NCI-H460 (cell line): ENCODE measurements at places on chromosomes 4 and X. TPM values are rescaled to one million over a fixed set of nuclear protein-coding genes. Genes with fewer than 3 reads are reported as not detected.

Gene RGN
- total RNA-seq = not detected in 2 replicates

Gene STAP1
- total RNA-seq = not detected in 2 replicates

Gene HTRA3
- not detected in 2 replicates for total RNA-seq

Gene SLC9B2
- 25.6 and 29.8 TPM in 2 replicates for total RNA-seq

Gene LAGE3
- total RNA-seq = 35.4 and 45.5 TPM in 2 replicates

Gene GAB3
- total RNA-seq = 0.20 and 0.89 TPM in 2 replicates

Gene BRS3
- total RNA-seq = not detected in 2 replicates

Gene REPS2
- total RNA-seq = 0.12 and 0.15 TPM in 2 replicates

Gene GABRQ
- total RNA-seq = 0.02 and 0.06 TPM in 2 replicates

Gene CXorf49
- not detected in 2 replicates for total RNA-seq

Gene SPARCL1
- not detected in 2 replicates for total RNA-seq

Gene FDCSP
- not detected in 2 replicates for total RNA-seq

Gene GABRG1
- total RNA-seq = 0.84 and 0.92 TPM in 2 replicates

Gene CLIC2
- 6.4 and 8.1 TPM in 2 replicates for total RNA-seq

Gene MCTS1
- 72.5 and 72.9 TPM in 2 replicates for total RNA-seq

Gene TMSB15B
- total RNA-seq = 4.8 and 7.4 TPM in 2 replicates

Gene ETDB
- not detected in 2 replicates for total RNA-seq

Gene ZNF630
- 1.6 and 2.4 TPM in 2 replicates for total RNA-seq

Gene ATP1B4
- not detected in 2 replicates for total RNA-seq

Gene CCDC120
- total RNA-seq = 0.22 and 0.52 TPM in 2 replicates

Gene FMR1
- 27.4 and 34.3 TPM in 2 replicates for total RNA-seq

Gene MAGEB10
- not detected in 2 replicates for total RNA-seq

Gene CHRDL1
- total RNA-seq = 0.12 TPM in 1 of 2 replicates, not detected in the other

Gene SHOX
- not detected in 2 replicates for total RNA-seq

Gene TGIF2LX
- total RNA-seq = not detected in 2 replicates

Gene KLF8
- total RNA-seq = 0.06 and 0.12 TPM in 2 replicates

Gene FGFR3
- 0.49 and 0.62 TPM in 2 replicates for total RNA-seq

Gene ADRA2C
- 15.0 and 19.8 TPM in 2 replicates for total RNA-seq

Gene RAB33A
- total RNA-seq = not detected in 2 replicates

Gene DCAF8L2
- not detected in 2 replicates for total RNA-seq

Gene GLOD5
- total RNA-seq = not detected in 2 replicates

Gene ENPEP
- total RNA-seq = 1.3 and 1.6 TPM in 2 replicates

Gene ARMCX1
- 0.05 TPM in 1 of 2 replicates, not detected in the other for total RNA-seq

Gene PGAM4
- 0.22 TPM in 1 of 2 replicates, not detected in the other for total RNA-seq

Gene DKK2
- not detected in 2 replicates for total RNA-seq

Gene CITED1
- not detected in 2 replicates for total RNA-seq

Gene CXCL5
- total RNA-seq = 155 and 183 TPM in 2 replicates

Gene SPANXN4
- 34.8 and 37.5 TPM in 2 replicates for total RNA-seq

Gene ENPP6
- total RNA-seq = not detected in 2 replicates

Gene SSX4
- total RNA-seq = not detected in 2 replicates

Gene SLC2A9
- not detected in 2 replicates for total RNA-seq

Gene SPANXB1
- not detected in 2 replicates for total RNA-seq

Gene MAML3
- 12.0 and 14.8 TPM in 2 replicates for total RNA-seq

Gene ERAS
- total RNA-seq = 0.10 TPM in 1 of 2 replicates, not detected in the other

Gene MSANTD1
- 0.20 and 0.32 TPM in 2 replicates for total RNA-seq

Gene NHSL2
- total RNA-seq = 0.05 and 0.17 TPM in 2 replicates

Gene TMEM47
- 12.9 and 14.4 TPM in 2 replicates for total RNA-seq

Gene ZAR1
- not detected in 2 replicates for total RNA-seq

Gene USP17L28
- not detected in 2 replicates for total RNA-seq

Gene TEX13C
- not detected in 2 replicates for total RNA-seq

Gene LIN54
- total RNA-seq = 17.4 and 19.8 TPM in 2 replicates

Gene ITIH6
- 0.02 and 0.03 TPM in 2 replicates for total RNA-seq

Gene NR3C2
- total RNA-seq = 0.12 and 0.15 TPM in 2 replicates

Gene CXCL10
- total RNA-seq = not detected in 2 replicates

Gene TRIM60
- total RNA-seq = not detected in 2 replicates
